ENCODE measurements at places on chromosomes 5 and 9. TPM values are rescaled to one million over a fixed set of nuclear protein-coding genes. Genes with fewer than 3 reads are reported as not detected.

KIF12 gene
- polyA plus RNA-seq, result not detected

ELOVL7 gene
- not detected for polyA plus RNA-seq

C9 gene
- polyA plus RNA-seq, result not detected

SPOCK1 gene
- polyA plus RNA-seq, result not detected

TPPP gene
- 0.03 TPM for polyA plus RNA-seq

PRDM9 gene
- polyA plus RNA-seq, result not detected

C5orf52 gene
- not detected for polyA plus RNA-seq

GRCh38 chr5:6733411-6734242, 20.4 kb downstream of the TENT4A start:
- peaks cover 44% of the 10 kb centered on the region for H3K4me1 ChIP-seq
- DNase-seq, result no peak
- H3K27me3 ChIP-seq, result no peaks in the 10 kb centered on the region
- H3K27ac ChIP-seq, result no peak overlapping the region

DNA sequence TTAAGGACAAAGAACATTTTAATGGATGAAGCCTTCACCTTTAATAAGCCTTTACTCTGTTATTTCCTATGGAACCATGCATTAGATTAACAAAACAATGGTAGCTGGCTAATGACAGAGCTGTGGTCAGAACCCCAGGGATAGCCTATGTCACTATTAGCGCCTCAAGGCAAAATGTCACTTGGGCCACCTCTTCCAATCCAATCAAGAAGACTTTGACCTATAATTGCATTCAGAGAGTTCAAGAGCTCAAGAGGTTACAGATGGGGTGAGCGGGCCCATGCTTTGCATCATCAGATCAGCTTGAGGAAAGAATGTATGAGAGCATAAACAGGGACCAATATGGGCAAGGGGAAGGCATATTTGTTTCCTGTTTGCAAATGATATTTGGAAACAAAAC, 425.1 kb downstream of the ARHGEF28 start:
- no peaks in the 10 kb centered on the region for H3K36me3 ChIP-seq
- H3K27ac ChIP-seq, result no peak overlapping the region
- DNase-seq, result no peak
- H3K27me3 ChIP-seq, result peaks cover 7% of the 10 kb centered on the region
- H3K4me1 ChIP-seq, result no peaks in the 10 kb centered on the region

DNA sequence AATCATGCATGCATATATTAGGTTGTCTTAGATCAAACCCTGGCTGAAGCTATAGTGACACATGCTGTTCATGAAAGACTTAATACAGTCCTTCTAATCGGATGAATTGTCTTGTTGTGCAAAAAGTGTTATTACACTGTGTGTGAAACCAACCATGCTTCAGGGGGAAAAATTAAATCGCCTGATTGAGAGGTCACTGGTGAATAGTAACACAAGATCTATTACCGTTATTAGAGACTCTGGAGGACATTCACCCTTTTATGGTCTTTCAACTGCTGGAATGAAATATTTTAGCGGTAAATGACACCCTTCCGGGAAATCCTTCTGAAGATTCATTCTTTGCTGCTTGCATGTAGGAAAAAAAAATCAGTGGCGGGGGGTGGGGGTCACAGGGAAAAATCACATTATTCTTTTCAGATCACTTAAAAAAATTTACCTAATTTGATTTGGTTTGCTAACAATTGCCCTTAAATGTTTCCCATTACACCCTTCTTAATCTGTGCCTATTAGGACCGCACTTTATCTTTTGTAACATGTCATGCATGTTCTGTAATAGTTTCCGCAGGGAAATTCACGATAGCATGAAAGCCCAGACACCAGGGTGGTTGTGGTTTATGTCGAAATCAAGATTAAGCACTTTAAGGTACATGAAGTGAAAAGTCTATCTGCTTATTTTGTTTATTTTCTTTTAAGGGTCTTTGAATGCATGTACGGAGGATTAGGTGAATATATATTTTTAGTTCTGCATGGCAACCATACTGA, 120.6 kb downstream of the FOCAD start:
- H3K36me3 ChIP-seq, result no peaks in the 10 kb centered on the region
- no peak overlapping the region for H3K27ac ChIP-seq
- H3K4me3 ChIP-seq, result no peak overlapping the region
- no peaks in the 10 kb centered on the region for H3K27me3 ChIP-seq
- H3K4me1 ChIP-seq, result no peaks in the 10 kb centered on the region

GRCh38 chr9:1274334-1274733, 224.2 kb downstream of the DMRT2 start:
- no peak overlapping the region for H3K4me3 ChIP-seq
- DNase-seq, result no peak
- no peaks in the 10 kb centered on the region for H3K27me3 ChIP-seq
- H3K4me1 ChIP-seq, result no peaks in the 10 kb centered on the region

DNA sequence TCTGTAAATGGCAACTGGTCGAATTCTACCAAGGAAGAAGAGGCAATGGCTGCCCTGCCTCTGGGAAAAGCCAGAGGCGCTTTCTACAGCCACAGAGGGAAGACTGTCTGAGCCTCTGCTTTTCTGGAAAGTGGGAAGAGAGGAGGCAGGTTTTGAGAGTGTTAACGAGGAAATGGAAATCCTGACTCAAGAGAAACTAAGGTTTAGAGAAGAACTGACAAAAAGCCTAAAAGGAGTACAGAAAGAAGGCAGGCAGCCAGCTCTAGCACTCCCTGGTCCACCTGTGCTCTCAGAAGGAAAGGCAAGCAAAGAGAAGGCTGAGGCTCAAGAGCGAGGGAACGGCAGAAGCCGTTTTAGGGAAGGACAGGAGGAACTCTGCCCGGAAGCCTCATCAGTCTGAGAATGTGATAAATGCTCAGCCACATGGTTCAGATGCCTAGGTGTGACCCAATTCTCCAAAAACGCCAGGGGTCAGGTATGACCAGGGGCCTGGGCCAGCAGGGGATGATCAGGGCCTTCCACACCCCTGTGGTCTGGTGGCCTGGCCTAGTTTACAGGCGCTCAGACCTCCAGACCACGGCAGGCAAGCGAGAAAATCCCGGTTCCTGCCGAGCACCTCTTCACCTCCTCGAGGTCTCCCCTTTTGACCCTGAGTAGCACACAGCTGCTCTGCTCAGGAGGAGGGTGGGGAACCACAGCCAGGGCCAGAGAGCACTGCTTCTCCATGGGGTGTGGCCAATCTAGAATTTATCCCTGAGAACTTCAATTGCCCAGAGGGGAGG, 79.9 kb upstream of the FBXW11 start:
- H3K4me1 ChIP-seq, result no peaks in the 10 kb centered on the region
- no peak overlapping the region for H3K4me3 ChIP-seq
- no peak overlapping the region for H3K27ac ChIP-seq
- H3K27me3 ChIP-seq, result no peaks in the 10 kb centered on the region
- H3K36me3 ChIP-seq, result peaks cover 66% of the 10 kb centered on the region
- no peak for DNase-seq

- no peak overlapping the region for H3K27ac ChIP-seq
- H3K36me3 ChIP-seq, result peaks cover 23% of the 10 kb centered on the region
- DNase-seq, result no peak
Measured at GRCh38 chr5:78001197-78001596, 225.1 kb upstream of the TBCA start.

GRCh38 chr5:11620172-11620571, 284.1 kb downstream of the CTNND2 start:
- no peak overlapping the region for H3K27ac ChIP-seq
- H3K4me1 ChIP-seq, result no peaks in the 10 kb centered on the region
- H3K4me3 ChIP-seq, result no peak overlapping the region
- H3K27me3 ChIP-seq, result no peaks in the 10 kb centered on the region
- DNase-seq, result no peak
- no peaks in the 10 kb centered on the region for H3K36me3 ChIP-seq

DNA sequence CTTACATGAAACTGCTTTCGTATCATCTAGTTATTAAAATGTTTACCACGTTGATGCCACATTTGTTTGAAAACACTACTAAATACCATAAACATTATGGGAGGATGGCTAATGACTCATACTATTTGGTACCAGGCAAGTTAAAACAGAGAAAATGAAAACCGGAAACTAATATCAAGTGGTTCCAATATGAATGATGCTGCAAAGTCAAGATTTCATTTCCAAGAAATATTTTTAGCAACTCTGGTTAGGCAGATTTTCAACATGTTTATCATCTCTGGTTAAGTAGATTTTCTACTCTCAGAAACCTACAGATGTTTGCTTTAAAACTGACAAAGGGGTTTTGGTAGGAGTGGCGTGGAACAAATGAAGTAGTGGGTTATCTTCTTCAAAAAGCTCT, 4.9 kb upstream of the F2R start:
- DNase-seq, result peak; percentile 60
- H3K4me3 ChIP-seq, result no peak overlapping the region
- H3K27me3 ChIP-seq, result peaks cover 2% of the 10 kb centered on the region
- peaks cover 13% of the 10 kb centered on the region for H3K36me3 ChIP-seq
- peaks cover 15% of the 10 kb centered on the region for H3K4me1 ChIP-seq
- no peak overlapping the region for H3K27ac ChIP-seq

GRCh38 chr9:35822926-35823325, 5.6 kb downstream of the FAM221B start:
- no peak for DNase-seq
- H3K27me3 ChIP-seq, result no peaks in the 10 kb centered on the region
- no peak overlapping the region for H3K4me3 ChIP-seq
- no peak overlapping the region for H3K27ac ChIP-seq

DNA sequence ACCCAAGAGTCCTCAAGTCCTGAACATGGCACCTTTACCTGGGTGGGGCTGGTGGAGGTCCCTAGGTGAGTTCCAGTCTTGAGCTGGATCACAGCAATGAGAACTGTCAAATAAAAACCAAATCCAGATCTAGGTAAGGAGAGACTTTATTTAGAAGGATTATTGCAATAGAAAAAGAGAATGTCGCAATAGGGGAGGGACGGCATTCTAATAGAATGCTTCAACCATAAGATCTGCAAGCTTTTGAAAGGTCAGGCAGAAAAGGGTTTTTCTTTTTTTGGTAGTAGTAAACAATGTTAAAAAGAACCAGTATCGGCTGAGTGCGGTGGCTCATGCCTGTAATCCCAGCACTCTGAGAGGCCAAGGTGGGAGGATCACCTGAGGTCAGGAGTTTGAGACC, 5.2 kb upstream of the GCNT1 start:
- H3K4me3 ChIP-seq, result no peak overlapping the region
- H3K4me1 ChIP-seq, result peaks cover 12% of the 10 kb centered on the region
- H3K27me3 ChIP-seq, result no peaks in the 10 kb centered on the region

DNA sequence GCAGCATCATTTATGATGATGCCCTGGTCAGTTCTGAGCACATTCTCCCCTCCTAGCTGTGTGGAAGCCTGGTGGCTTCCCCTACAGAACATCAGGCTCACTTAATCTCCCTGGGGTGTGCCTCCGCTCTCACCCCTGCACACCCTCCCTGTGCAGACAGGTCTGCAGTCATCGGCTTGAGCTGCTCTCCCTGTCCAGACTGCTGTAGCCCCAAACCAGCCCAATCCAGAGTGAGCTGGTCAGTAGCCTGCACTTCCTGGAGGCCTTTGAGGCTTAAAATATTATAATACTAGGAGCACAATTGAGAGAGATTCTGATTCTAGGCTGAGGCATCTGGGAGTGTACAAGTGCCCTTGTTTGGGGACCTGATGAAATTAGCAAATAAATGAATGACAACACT, 60.2 kb downstream of the PPARGC1B start:
- H3K36me3 ChIP-seq, result no peaks in the 10 kb centered on the region
- no peak overlapping the region for H3K27ac ChIP-seq
- no peak overlapping the region for H3K4me3 ChIP-seq
